ENCODE measurements at places on chromosomes 1 and 21.

DNA sequence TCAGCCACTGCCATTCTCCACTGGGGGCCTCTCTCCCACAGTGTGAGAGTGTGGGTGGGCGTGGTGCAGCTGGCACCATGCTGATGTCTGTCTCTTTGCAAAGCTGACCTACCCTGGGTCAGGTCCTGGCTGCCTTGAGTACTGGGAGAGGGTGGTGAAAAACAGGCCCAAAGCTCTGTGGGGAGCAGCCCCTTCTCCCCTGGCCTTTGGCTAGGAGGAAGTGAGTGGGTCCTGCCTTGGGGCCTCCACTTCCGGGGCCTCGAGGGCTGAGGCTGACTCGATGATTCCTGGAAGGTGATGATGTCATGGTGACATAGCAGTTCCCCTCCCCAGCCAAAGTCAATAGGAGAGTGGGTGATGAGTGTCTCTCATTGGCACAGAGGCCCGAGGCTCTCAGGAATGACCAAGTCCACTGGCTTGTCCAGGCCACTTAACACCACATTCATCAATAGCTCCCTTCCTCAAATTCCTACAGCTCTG lies 53.0 kb downstream of the IER5 start:
- DNase-seq: peak; percentile 88

DNA sequence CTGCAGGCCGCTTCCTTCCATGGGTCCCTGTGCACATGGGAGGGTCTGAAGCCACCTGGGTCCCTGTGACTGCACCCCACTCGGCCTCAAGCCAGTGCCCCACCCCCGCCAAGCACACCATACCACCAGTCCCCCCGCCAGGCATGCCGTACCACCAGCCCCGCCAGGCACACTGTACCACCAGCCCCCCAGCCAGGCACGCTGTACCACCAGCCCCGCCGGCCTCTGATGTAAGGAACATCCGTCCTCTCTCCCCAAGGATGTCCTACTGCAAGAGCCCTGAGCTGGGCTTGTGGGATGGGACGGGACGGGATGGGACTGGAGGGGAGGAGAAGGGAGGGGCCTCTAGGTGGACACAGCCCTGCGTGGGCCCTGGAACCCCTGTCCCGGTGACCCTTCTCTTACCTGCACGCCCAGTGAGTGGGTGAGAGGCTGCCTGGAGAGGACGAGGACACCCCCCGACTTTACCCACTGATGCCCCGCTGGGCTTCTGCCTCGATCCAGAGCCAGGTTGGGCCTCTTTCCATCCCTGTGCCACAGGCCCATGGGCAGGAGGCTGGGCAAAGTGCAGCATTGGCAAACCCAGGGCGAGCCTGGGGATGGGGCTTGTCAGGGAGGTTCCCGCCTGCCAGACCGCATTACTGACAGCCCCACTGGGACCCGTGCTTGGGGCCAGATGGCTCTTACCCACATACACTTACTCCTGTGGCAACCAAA lies 40.8 kb upstream of the COL6A1 start:
- no peak for DNase-seq

DNA sequence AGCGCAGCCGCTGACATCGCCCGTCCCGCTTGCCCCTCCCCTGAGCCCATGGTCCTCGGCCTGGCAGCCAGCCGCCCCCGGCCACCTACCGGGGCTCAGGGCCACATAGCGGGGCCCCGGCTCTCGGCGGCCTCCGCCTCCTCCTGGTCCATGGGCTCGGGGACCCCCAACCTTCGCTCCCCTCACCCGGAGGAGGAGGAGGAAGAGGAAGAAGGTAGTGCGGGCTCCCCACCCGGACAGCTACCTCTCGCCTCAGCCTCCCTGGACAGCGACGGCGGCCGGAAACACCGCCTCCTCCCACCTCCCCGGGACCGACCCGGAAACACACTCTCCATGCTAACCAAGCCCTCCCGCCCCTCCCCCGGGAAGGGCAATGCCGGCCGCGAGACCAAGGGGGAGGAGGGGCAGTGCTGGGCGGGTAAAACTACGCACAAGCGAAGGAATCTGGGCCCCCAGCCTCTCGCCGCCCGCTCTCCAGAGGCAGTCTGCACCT lies at the start of gene KIAA0319L:
TSS of gene KIAA0319L (minus strand) at position 286 of the 493 bp plus-strand sequence. CDS start 2,912 bp downstream, outside the sequence.
- DNase-seq: peak; percentile 81

DNA sequence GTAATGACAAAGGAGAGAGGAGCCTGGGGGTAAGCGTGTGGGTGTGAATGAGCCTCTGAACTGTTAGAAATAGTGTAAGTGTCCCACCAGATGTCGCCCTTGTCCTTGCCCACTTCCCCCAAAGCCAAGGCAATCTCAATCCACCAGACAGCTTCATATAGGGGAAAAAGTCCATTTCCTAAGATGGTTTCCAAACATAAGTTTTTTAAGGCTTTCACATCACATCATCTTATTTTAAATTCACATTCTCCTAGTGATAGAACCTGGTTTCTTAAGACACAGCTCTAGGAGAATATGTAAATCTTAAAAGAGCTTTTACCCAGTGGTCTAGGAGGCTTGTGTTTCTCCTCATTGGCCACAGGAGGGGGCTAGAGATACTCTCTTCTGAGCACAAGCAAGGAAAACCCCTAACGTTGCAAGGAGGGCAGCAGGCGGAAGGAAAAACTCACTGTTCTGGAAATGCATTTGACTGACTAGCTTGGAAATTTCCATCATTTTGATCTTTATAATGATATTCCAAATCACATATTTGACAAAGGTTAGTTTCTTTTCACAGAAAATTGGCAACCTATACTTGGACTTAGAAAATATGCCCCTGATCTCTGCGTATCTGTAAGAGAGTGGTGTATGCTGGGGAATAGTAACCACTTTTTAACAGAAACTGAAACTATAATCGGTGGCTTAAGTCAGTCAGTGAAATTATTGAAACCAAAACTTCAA lies 51.9 kb upstream of the LPAR3 start:
- peak; percentile 93 for DNase-seq

- peak; percentile 14 for DNase-seq
Measured at GRCh38 chr1:86409416-86410021, 13.4 kb upstream of the ODF2L start.

DNA sequence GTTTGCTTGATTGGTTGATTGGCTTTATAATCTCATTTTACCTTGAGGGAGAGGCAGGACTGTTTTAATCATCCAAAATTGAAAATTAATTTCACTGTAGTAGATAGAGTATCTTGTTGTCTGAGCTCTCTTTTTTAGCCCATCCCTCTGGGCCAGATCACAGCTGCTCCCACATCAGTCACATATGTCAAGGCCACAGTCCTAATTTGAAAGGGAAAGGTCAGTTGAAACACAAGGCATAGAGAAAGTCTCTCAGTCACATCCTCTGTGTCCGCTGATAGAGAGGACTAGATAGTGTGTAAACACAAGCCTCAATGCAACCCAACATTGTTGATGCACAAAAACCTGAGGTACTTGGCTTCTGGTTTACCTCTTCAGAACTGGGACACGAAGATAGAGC lies 6.8 kb downstream of the C1orf74 start:
- no peak for DNase-seq

GRCh38 chr1:164768619-164769018 lies 209.6 kb downstream of the PBX1 start:
- no peak for DNase-seq

- DNase-seq: no peak
Measured at GRCh38 chr1:218255090-218255489, 30.0 kb upstream of the RRP15 start.

DNA sequence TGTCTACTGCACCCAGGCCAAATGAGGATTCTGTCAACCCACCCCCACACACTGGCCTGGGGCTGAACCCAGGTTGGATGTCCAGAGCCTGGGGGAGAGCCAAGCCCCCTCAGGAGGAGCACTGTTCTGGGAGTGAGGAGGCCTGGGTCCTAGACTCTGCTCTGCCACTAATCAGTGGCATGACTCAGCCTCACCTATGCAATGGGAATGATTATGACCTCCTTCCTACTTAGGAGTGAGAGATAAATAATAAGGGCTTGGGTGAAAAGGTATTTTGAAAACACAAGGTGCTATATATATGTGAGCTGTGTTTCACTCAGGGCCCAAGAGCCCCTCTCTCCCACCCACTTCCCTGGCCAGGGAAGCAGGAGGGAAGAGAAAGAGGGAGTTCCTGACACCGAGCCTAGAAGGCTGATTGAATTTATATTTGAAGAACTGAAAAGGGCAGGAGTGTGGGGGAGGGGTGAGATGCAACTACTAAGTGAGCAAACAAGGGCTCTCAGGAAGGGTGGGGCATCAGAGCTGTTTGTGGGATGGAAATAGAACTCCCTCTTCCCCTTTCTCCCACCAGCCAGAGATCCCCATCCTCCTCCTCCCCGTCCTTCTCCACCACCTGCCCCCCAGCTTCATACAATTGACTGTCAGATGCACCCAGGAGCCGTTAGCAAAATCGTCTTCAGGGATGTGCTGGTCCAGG lies 8.2 kb downstream of the IGSF9 start:
- DNase-seq: peak; percentile 38

DNA sequence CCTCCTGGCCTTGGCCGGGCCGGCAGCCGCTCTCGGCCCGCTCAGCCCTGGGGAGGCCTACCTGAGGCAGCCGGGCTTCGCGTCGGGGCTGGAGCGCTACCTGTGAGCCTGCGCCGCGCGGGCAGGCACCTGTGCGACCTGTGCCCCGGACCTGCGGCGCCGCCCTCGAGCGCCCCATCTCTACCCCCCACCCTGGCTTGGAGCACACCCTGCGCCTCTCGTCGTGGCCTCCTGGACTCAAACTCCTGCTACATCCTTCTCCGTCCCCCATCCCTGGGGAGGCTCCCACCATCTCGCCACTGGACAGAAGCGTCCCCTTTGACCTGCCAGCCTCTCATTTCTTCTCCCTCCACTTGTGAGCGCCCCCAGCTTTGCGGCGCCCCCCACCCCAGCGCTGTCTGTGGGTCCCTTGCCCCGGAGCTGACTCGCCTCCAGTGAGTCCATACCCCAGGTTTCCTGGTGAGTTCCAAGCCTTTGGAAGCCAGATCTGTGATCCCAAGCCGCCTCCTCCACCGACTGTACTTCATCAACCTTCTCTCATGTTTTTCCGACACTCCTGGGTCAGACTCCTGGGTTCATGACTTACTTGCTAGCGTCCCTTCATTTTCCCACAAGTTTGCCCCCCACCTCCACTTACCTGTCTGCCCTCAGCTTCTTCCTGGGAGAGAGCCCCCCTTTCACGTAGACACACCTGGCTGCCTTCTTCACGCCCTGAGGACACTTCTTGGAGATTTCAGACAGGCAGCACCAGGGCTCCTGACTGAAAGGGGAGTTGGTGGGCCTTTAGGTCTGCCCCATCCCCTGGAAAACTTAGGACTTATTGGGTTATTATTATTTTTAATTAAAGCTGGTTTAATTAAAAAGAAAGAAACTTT lies 1.3 kb downstream of the FOXE3 start:
- no peak for DNase-seq

DNA sequence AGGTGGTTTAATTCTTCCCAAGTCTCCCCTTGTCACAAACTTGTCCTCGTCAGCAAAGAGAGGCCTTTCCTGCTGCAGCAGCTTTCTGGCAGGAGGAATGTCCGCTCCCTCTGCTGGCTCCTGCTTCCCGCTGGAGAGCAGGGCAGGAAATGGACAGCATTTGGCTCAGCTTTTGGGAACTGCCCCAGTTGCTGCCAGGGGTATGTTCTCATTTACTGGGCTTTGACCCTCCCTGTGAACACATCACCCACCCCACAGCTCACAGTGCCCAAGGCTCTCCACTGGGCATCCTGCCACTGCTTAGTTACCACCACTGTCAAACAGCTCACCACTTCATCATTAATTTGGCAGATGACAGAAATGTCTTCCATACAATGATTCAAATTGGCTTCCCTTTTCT lies 75.4 kb downstream of the MRPL37 start:
- no peak for DNase-seq

GRCh38 chr1:202249846-202250245 lies 56.2 kb downstream of the LGR6 start:
- no peak for DNase-seq

DNA sequence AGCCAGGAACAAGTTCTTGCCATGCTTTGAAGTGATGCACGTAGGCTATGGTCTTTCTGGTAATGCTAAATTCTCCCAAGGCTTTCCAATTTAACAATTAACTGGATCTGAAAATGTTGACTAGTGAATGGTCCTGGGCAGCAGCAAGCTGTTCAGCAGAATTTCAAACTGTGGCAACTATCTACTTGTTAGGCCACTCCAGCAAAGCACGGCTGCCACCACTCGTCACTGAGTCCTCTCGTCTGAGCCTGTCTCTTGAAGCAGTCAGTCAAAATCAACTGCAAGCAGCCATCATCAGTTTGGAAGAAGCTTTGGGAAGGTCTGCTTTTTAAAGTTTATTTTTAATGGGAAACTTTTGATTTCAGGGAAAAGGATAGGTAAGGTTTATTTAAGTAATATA lies 6.1 kb downstream of the FLVCR1 start:
- no peak for DNase-seq

DNA sequence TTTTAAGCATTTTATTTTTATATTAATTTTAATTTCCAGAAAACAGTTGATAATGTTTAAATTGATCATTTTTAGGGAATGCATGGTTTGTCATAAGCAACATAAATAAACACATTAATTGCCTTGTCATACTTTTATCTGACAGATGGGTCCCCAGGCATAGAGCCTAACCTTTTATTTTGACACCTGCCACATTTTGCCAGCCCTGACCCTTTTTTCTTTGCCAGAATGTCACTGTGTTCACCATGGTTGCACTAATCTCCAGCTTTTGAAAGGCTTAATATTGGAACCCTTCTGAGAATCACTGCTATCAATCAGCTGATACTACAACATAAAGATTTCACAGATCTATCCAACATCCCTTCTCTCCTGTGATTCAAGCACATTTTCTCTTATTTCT lies 56.0 kb upstream of the DPYD start:
- no peak for DNase-seq

- no peak for DNase-seq
Measured at GRCh38 chr1:184593597-184593996, 161.1 kb downstream of the EDEM3 start.

DNA sequence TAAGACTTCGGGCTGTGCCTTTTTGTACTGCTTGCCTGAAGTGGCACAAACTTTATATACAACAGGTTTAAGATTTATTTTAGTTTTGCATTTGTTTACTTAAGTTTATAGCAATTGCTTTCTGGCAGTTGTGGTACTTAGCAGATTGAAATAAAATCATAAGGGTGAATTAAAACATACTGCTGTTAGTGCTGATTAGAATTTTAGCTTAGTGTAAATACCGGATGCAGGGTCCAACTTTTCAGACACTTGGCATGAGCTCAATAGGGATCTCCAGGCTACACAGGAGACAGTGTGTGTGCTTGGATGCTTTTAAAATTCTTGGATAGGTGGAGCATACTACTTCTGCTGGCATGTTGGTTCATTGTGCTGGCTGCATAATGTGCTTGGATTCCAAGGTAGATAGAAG lies 159.6 kb downstream of the NFIA start:
- no peak for DNase-seq

GRCh38 chr1:177927021-177927596 lies 42.7 kb downstream of the SEC16B start:
- DNase-seq: no peak

- DNase-seq: no peak
Measured at GRCh38 chr1:109274533-109275476, 8.1 kb downstream of the PSRC1 start.

DNA sequence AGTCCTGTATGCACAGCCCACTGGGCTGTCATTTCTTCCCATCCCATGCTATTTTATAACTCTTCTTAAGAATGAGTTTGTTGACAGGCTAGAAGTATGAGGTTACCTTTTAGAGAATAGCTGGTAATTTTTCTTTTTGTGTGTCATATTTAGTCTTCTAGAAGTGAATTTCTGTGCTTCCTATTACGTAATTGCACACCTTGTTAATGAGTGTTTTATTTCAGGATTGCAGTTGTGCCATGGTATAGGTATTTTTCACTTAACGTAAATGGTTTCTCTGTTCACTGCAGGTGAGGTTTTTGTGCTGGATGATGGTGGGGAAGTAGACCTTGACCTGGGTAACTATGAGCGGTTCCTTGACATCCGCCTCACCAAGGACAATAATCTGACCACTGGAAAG lies 5.0 kb downstream of the CTPS1 start:
- DNase-seq: no peak
